ENCODE measurements at places on chromosomes 11 and 22.

GRCh38 chr11:72405009-72405408 lies 29.3 kb downstream of the CLPB start:
- DNase-seq = no peak

DNA sequence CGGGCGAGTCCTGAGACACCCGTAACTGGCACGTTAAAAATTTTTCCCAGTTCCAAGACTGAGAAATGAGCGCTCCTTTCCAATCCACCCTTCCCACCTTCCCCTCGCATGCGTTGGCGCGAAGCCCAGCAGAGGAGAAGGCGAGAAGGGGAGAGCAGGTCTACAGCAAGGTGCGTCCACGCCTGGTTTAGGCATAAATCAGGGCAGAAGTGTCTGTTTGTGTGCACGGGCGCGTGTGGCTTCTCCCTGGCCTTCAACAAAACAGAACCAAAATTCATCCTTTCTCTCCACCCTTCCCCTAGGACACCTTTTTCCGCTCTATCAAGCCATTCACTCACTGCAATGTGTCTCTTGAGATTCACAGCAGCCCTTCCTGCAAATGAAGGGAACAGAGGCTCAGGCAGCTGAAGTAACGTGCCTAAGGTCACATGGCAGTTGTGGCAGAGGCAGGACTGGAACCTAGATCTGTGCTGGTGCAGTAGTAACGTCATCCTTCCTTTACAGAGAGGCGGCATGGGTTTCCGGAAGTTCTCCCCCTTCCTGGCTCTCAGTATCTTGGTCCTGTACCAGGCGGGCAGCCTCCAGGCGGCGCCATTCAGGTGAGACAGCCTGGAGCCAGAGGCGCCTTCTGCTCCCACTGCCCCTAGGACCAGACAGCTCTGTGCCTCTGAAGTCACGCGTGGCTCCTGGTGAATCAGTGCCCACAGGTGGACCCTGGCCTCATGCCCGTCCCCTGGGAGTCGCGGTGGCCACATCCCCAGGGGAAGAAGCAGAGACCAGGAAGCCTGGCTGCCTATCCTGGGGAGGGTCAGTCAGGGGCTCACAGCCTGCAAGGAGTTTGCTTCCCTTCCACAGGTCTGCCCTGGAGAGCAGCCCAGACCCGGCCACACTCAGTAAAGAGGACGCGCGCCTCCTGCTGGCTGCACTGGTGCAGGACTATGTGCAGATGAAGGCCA lies 1.1 kb downstream of the CALCB start:
- DNase-seq = peak; percentile 80

- DNase-seq = peak; percentile 44
These were observed 9.3 kb upstream of the CEP295 start for GRCh38 chr11:93652161-93652597.

DNA sequence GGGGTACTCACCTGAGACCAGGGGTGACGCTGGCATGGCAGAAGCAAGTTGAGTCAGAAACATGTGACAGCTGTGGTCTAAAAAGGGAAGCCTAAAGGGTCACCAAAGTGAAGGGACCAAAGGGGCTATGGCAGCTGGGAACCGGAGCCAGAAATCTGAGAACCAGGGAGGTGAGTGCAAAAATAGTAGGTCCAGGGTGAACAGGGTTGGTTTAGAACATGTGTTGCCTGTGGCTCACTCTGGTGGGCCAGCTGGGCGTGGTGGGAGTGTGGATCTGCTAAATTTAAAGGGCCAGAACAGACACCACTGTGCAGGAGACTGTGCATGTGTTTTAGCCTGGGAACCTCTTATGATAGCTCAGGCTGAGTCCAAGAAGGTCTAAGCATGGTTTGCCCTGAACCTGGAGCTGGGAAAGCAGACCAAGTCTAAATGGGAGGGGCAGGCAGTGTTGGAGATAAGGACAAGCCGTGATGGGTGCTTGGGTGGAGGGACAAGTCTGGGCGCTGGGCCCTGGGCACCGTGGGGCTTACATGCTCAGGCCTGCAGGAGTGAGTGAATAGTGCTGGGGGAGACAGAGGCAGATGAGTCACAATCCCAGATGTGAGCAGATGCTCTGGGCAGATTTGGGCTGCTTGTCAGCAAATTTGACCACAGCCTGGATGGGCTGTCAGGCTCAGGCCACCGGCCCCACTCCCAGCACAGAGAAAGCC lies 41.4 kb upstream of the ZBED5 start:
- no peak for DNase-seq

GRCh38 chr11:67178878-67179277 lies 59.8 kb downstream of the KDM2A start:
- DNase-seq = no peak

DNA sequence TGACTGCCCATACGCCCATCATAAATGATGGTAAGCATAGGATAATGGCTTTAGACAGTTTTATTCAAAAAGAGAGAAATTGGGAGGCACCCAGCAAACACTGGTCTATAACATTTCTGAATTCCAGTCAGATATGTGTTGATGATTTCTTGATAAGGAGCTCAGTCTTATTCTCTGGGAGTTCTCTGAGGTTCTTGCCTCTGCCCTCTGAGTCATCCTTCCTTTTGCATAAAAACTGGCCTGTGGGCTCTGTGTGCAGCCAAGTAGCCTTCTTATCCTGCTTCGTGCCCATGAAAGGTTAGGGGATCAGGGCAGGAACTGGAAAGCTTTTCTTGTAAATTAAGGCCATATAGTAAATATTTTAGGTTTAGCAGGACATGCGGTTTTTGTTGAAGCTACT lies 48.9 kb downstream of the FAR1 start:
- DNase-seq = no peak

- no peak for DNase-seq
These were observed 145.2 kb downstream of the FBXO7 start for GRCh38 chr22:32619614-32620426.

GRCh38 chr22:27238935-27239510 lies 562.5 kb downstream of the MN1 start:
- no peak for DNase-seq

DNA sequence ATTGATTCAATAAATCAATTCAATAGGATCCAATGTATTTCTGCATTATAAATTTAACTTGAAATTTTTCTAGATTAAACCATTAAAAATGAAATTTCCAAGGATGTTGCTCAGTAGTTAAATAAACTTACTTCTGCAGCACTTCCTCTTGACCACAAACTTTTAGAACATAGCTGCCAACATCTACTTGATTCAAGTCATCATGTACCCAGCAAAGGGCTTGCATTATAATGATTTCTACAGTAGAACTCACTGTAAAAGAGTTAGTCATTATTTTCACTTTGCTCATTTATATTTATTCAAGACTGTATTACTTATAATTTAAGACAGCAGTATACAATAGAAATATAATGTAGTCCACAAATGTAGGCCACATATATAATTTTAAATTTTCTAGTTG lies 59.2 kb downstream of the PIK3C2A start:
- DNase-seq = no peak

DNA sequence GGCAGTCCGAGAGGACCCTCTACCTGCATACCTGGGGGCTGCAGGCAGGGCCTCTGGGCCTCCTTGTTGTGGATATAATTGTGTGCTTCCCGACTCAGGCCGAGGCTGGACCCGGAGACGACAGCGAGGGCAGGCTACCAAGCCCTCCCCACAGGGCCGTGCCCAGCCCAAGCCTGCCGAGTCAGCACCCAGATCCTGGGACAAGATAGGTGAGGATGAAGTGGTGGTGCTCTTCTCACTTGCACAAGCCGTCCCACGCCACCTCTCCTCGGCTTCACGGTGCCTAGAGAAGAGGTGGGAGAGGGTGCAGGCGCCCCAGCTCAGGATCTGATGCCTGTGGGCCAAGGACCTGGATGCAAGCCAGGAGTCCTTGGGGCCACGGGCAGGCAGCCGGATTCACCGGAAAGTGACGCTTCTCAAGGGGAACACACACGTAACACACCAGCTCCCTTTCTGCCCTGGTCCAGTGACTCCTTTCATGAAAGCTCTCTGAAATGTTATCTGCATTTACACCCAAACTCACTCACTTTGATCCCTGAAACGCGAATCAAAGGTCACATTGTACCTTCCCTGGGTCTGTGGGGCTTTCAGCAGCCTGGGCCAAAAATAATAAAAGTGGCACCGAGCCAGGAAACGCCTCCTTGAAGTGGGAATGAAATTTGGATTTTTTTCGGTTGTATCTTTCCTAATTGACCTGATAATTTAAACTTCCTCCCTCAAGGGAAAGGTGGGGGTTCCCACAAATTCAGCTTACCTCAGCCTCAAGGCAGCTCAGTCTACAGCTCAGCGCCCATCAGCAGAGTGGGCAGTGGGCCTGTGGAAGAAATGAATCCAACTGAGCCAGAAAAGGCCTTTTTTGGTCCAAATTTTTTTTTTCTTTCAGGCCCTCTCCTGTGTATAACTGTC lies 1.1 kb upstream of the GNB1L start:
- DNase-seq = no peak

DNA sequence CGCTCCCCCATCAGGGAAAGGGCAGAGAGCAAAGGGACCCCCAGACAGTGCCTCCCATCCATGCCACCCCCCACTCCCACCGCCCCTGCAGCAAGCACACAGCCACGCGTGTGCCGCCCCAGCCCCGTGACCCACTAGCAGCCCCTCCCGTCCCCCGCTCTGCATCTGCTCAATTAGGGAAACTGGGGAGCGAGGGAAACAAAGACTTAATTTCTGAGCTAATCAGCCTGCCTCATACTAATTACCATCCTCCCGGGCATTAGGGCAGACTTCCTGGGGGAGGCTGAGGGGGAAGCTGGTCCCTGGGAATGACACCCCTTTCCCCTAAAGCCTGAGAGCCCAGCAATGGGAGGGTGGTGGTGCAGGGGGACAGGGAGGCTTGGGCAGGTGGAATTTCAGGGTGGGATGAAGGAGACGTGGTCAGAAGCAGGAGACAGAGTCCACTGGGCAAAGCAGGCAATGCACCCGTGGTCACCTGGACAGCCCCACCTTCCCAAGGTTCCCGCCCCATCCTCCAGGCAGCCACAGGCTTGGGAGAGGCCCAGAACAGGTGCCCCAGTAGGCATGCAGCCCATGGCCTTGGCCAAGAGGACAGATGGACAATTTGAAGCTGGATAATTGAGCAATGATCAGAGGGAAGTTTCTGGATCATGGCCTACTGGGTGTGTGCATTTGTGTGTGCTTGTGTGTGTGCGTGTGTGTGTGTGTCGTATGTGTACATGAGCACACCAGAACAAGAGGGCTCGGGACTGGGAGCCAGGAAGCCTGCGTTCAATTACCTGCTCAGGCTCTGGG lies 20.6 kb downstream of the ELFN2 start:
- no peak for DNase-seq

DNA sequence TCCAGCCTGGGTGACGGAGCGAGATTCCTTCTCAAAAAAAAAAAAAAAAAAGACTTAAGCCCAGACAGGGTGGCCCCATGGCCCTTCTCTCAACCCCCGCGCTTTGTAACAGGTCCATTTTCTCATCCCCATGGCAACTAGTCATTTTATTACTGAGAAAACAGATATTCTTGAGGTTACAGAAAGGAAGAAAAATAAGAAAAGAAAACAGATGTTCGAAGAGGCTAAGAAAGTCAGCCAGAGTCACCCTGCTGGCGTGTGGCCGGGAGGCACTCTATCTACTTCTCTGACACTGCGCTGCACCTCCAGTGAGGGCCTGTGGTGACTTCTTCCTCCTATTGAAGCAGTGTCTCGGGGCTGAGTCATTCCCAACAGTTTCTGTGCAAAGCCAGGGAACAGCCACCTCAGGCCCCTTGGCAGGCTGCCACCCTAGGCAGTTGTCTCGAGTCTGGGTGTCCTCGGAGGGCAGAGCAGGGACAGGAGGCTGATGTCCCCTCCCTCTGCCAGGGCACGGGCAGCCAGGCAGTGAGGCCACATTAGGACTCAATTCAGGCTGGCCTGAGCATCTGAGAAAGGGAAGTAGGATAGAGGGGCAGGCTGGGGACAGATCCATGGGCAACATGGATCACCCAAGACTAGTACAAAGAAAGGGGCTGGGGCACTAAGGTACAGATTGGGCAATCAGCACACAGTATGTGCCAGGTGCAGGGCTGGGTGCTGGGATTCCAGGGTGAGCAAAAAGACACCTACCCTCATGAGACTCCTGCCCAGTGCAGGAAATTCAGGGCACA lies 16.4 kb upstream of the SYVN1 start:
- no peak for DNase-seq

GRCh38 chr11:6655790-6656583 lies at the start of gene DCHS1:
Gene DCHS1 (minus strand): TSS chr11:6655809. CDS start chr11:6641613, 14,196 bp downstream.
- DNase-seq = no peak

- no peak for DNase-seq
These were observed 102.9 kb upstream of the PAX6 start for GRCh38 chr11:31913985-31914384.

DNA sequence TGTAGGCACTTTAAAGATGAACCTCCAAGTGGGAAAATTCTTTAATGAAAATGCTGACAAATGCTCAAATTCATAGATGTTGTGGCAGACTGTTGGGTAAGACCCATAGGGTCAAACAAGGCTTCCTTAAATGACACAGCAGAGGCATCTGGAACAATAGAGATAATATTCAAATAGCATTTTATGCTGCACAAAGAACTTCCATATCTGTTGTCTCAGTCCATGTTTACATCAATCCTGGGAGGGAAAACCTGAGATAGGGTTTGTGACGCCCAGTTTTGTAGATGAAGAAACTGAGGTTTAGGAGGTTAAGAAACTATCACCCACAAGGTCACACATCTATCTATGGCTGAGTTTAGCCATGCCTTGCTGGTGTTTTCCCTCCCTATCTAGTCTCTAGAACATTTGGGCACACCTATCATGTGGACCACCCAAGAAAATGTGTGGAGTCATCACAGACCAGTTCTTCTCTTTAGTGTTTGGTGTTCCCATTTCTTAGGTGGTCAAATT lies 106.4 kb downstream of the EHF start:
- peak; percentile 2 for DNase-seq

GRCh38 chr22:39988386-39989114 lies 6.2 kb upstream of the FAM83F start:
- no peak for DNase-seq

GRCh38 chr11:44977493-44977984 lies 26.9 kb upstream of the TP53I11 start:
- DNase-seq = no peak

DNA sequence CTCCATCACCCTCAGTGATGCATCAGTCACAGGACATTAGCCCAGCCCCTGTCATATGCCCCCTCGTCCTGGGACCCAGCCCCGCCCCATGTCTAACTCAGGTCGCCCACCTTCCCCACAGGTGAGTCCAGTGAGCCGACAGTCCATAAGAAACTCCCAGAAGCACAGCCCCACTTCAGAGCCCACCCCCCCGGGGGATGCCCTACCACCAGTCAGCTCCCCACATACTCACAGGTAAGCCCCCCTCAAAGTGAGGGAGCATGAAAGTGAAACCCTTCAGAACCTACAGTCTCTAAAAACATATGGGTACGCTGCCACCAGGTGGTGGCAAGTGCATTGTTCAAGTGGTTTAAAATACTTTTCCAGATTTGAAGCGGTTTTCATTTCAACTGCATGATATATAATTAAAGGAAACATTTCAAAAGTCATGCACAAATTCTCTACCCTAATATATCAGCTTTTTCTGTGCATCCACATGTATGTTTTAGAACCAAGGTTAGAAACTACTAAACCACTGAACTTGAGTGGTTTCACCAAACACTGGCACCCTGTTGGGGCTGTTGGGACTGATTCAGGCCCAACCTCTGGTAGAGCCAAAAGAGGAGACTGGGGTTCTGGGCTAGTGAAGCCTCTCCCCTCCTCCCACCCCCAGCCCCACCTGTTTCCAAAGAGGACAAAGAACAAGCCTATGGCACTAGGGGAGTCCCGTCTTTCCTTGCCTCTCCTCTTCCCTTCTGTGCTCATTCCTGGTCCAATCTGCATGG lies 17.3 kb downstream of the EPS8L2 start:
- peak; percentile 50 for DNase-seq

GRCh38 chr11:3232956-3233355 lies 739 bp upstream of the MRGPRE start:
- no peak for DNase-seq
